ENCODE measurements at places on chromosomes 3 and 15. TPM values are rescaled to one million over a fixed set of nuclear protein-coding genes. Genes with fewer than 3 reads are reported as not detected.

STRA6 gene
- total RNA-seq, result not detected

KLHL40 gene
- not detected for total RNA-seq

TERC gene
- total RNA-seq, result 16.6 TPM

BCL2A1 gene
- total RNA-seq, result not detected

GNAT1 gene
- total RNA-seq, result not detected

CLDN18 gene
- not detected for total RNA-seq

GLDN gene
- not detected for total RNA-seq

NRG4 gene
- not detected for total RNA-seq

SST gene
- total RNA-seq, result not detected

CORO2B gene
- 0.32 TPM for total RNA-seq

FBXL2 gene
- 36.5 TPM for total RNA-seq

RLBP1 gene
- total RNA-seq, result not detected

CCR4 gene
- total RNA-seq, result 0.25 TPM

SEMA7A gene
- total RNA-seq, result 0.65 TPM

TRH gene
- not detected for total RNA-seq

VEPH1 gene
- total RNA-seq, result 24.0 TPM

PIERCE2 gene
- 0.32 TPM for total RNA-seq

GCNT3 gene
- not detected for total RNA-seq

PLA1A gene
- total RNA-seq, result 20.3 TPM

GPR27 gene
- not detected for total RNA-seq

ZBBX gene
- total RNA-seq, result 0.13 TPM

SPSB4 gene
- total RNA-seq, result not detected

TNNC1 gene
- not detected for total RNA-seq

OSBPL10 gene
- total RNA-seq, result 17.5 TPM

KLHL24 gene
- 62.7 TPM for total RNA-seq

MKRN3 gene
- total RNA-seq, result not detected

ROBO2 gene
- total RNA-seq, result under 0.01 TPM

DLEC1 gene
- total RNA-seq, result under 0.01 TPM

PPARG gene
- total RNA-seq, result 101 TPM

CPNE9 gene
- not detected for total RNA-seq

CCR8 gene
- not detected for total RNA-seq

POC1A gene
- total RNA-seq, result 10.5 TPM

HHLA2 gene
- not detected for total RNA-seq

CCR3 gene
- total RNA-seq, result not detected

Measured in bladder microvascular endothelial cell (primary cell).